ENCODE measurements at places on chromosomes 7 and 10.
A peak's percentile ranks its signal among the peaks of the same experiment; 100 is the strongest.

DNA sequence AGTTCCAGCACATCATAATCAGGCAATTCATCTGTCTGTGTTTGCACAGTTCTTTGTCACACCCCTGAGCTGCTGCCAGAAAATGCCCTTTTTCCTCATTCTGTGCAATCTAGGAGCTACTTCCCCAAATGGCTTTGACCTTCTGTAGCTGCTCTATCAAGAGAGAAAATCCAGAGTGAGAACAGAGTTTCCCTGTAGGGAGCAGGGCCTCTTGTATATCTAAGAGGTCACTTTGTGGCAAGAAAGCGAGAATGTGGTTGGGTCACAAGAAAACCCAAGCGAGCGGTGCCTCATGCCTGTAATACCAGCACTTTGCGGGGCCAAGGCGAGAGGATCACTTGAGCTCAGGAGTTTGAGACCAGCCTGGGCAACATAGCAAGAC, 24.3 kb downstream of the SLC29A3 start:
- DNase-seq, result no peak

- DNase-seq, result no peak
Measured at GRCh38 chr10:73911553-73912004, 647 bp downstream of the PLAU start.

GRCh38 chr7:121275204-121275603, 53.6 kb upstream of the WNT16 start:
- DNase-seq, result peak; percentile 38

DNA sequence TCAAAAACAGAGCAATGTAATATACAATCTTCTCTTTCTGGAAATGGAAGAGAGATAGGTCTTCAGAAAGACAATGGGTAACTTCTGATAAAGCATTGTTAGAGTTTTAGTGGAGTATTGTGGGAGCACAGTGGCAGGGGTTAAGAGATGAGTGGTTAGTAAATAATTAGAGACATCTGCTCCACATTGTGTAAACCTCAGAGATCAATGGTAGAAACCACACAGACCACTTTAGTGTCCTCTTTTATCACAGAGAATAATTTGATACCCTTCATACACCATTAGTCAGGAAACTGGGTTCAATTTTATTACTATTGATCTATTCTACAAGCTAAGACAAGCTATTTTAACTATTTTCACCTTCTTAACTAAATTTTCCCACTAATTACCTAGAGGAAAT, 35.9 kb upstream of the MAGI2 start:
- no peak for DNase-seq

- no peak for DNase-seq
Measured at GRCh38 chr7:41118486-41118885, 584.4 kb downstream of the INHBA start.

- no peak for DNase-seq
Measured at GRCh38 chr10:102202386-102202785, 23.7 kb upstream of the ELOVL3 start.

DNA sequence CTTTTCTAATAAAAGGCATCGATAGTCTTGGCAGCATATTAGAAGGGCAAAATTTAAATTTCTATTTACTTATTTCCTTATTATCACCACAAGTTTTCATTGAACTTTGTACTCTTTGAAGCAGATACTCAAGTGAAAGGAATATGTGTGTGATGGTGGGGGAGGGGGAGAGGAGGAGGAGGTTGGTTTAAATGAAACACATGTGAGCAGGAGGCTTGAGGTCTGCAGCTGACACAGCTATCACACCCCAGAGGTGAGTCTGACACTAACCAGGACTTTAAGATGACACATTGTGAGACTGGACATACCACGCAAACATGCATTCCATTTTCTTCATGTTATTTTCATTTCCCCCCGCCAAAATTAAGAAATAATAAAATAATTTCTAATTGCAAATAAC, 63.3 kb downstream of the CTTNBP2 start:
- no peak for DNase-seq

GRCh38 chr7:155000795-155001194, 2.1 kb downstream of the PAXIP1 start:
- no peak for DNase-seq

- DNase-seq, result no peak
Measured at GRCh38 chr7:26054386-26054785, 97.6 kb upstream of the NFE2L3 start.

- no peak for DNase-seq
Measured at GRCh38 chr7:18235819-18236218, 208.2 kb upstream of the PRPS1L1 start.
